NCI-H345 (cell line): ENCODE measurements at places on chromosomes 7 and 10.

GRCh38 chr7:149477494-149478443 is 16.9 kb upstream of the ZNF777 start:
- no peak for DNase-seq

DNA sequence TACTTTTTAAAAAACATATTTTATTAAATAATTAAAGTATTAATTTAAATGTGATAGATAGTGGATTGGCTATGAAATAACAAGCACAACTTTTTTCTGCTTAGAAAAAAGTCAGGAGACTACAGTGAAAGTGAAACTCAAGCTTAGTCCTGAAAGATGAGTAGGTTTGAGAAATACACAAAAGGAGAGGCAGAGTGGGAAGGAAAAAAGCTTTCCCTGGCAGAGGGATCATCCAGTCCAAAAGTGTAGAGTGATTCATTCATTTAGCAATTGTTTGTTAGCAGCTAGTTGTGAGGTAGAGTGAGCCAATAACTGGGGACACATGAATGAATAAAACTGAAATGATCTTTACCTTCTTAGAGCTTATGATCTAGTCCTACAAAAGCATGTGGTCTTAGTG is 93.5 kb downstream of the FOXP2 start:
- no peak for DNase-seq

- no peak for DNase-seq
Observed at GRCh38 chr10:48582970-48583369, 21.9 kb downstream of the ARHGAP22 start.

DNA sequence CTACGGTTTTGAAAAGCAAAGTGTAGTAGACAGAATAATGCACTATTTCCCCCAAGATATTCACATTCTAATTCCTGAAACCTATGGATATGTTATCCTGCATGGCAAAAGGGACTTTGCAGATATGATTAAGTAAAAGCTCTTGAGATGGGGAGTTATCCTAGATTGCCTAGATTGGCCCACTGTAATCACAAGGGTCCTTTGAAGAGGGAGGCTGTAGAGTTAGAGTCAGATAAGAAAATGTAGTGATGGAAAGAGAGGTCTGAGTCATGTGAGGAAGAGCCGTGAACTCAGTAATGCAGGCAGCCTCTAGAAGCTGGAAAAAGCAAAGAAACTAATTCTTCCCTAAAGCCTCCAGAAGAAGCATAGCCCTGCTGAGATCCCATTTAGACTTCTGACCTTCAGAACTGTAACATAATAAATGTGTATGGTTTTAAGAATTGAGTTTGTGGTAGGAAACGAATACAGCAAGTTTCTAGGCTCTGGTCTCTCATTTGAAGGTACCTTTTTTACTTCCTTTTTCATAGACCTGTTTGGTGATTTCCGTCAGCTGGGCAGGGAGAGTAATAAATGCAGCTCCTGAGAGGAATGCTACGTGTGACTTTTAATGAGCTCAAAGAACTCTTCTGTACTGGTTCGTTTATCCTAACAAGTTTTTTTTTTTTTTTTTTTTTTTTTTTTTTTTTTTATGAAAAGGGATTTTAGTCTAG is 41.9 kb upstream of the NXPH1 start:
- DNase-seq = no peak

GRCh38 chr7:1122832-1123501 is 35.1 kb downstream of the GPER1 start:
- no peak for DNase-seq

GRCh38 chr10:121753726-121754476 is 155.7 kb upstream of the FGFR2 start:
- DNase-seq = no peak

- DNase-seq = no peak
Observed at GRCh38 chr10:86423739-86424138, 57.1 kb upstream of the GRID1 start.

DNA sequence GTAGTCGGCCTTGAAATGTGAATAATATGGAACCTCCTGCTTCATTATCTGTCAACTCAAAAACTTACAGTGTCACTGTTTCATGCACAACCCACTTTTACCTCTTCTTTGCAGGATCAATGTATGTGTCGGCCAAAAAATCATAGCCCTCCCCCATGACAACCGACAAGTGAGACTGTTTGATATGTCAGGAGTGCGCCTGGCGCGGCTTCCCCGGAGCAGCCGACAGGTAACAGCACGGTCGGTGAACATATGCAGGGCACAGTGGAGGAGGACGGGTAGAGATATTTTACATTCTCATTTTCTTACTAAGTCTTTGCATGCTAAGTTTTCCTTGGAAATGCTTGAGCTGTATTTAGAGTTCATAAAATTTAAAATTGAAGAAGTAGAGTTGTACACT is 68.6 kb downstream of the WDR37 start:
- no peak for DNase-seq

DNA sequence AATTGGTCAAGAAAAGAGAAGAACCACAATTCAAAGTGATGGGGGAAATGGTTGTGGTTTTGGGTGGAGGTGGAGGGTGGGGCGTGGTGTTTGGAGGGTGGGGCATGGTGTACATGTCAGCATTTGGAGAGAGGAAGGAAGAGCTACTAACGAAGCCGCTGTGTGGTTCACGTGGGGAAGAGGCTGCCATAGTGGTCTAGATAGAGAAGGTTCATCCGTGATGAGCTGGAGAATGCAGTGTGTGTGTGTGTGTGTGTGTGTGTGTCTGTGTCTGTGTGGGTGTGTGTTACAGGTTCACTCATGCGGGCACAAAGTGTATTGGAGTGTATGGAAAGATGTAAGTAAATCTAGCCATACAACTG is 6.1 kb upstream of the VCL start:
- no peak for DNase-seq

DNA sequence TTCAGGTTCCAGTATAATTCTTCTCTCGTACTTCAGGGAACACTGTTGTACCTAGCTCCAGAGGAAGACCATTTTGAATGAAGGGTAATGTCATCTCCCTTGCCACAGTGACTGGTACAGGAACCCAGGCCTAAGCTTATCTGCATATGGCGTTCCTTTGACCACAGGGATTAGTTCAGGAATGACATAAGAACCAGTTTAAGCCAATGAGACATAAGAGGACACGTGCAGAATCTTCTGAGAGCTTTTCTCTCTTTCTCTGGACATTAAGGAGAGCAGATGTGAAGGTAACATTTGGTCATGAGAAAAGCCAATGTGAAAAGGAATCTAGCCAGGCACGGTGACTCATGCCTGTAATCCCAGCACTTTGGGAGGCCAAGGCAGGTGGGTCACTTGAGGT is 21.8 kb upstream of the HIBADH start:
- DNase-seq = no peak

- DNase-seq = no peak
Observed at GRCh38 chr10:59135275-59135674, 41.2 kb upstream of the PHYHIPL start.

GRCh38 chr10:69458430-69459100 is 7.3 kb downstream of the TSPAN15 start:
- DNase-seq = no peak

GRCh38 chr10:17033529-17034260 is 95.9 kb downstream of the CUBN start:
- no peak for DNase-seq

- DNase-seq = no peak
Observed at GRCh38 chr7:27220440-27220955, 20.6 kb upstream of the HOXA13 start.

GRCh38 chr10:17479015-17479615 is 24.7 kb upstream of the ST8SIA6 start:
- no peak for DNase-seq

- no peak for DNase-seq
Observed at GRCh38 chr7:33698692-33699128, 206.6 kb upstream of the BMPER start.
